MM.1S (cell line): ENCODE measurements at places on chromosomes 6 and 20.

DNA sequence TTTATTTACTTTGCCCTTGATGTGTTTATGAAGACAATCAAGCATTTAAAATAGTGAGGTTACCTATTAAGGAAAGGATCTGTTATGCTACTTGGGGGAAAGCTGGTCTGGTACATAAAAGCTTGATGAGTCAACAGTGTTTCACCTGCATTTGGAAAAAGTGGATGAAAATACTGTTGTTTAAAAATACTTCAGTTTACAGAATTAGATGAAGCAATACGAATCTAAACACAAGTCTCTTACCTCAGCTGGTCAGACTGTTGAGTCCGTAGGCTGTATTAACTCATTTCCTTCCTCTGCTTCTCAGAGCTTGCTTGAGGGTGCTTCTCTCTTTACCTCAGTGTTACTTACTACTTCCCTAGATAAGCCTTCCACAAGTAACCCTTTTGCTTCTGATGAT is 36.1 kb downstream of the NKX2-4 start:
- no peak for DNase-seq

DNA sequence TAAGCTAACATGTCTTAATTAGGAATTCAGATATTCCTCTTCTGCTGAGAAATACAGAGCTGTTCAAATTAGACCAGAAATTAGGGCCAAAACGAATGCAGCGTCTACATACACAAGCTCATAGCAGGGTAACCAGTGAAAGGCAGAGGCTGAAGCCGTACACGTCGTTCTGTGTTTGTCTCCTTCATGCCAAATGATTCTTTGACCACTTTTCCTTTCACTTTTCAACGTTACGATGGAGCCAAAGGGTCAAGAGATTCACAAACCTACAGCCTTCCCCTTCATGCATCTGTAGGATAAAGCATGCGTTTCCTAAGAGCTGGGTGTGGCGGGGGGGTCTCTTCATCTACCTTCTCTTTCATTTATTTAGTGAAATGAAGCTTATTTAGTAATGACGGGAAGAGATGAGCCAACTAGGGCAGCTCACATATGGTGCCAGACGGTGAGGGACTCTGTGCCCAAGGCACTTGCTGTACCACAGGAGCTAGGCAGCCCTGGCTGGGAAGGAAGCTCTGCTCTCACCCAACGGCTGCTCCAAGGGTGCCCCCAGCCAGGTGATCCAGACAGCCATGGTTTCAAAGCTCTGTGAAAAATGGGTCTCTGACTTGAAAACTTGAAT is 178.0 kb downstream of the ATXN1 start:
- no peak for DNase-seq

DNA sequence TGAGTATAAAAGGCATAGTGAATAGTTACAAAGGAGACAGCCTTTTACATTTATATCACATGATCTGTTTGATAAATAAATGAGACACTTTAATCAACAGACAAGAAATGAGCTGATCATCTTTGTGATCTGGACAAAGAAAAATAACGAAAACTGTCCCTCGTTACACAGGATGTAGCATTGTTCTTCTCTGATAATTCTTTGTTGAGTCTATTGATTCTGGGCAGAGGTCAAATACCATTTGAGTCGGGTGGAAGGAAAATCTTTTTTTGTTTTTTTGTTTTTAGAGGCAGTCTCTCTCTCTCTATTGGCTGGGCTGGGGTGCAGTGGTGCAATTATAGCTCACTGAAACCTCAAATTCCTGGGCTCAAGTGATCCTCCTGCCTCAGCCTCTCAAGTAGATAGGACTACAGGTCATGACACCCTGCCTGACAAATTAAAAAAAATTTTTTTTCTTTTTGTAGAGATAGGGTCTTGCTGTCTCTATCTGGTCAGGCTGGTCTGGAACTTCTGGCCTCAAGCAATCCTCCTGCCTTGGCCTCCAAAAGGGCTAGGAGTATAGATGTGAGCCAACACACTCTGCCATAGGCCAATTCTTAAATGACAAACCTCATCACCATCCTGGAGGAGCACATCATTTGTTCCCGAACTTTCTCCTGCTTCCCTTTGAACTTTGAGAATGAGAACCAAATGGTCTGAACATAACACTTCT is 41.8 kb downstream of the CCDC170 start:
- no peak for DNase-seq

DNA sequence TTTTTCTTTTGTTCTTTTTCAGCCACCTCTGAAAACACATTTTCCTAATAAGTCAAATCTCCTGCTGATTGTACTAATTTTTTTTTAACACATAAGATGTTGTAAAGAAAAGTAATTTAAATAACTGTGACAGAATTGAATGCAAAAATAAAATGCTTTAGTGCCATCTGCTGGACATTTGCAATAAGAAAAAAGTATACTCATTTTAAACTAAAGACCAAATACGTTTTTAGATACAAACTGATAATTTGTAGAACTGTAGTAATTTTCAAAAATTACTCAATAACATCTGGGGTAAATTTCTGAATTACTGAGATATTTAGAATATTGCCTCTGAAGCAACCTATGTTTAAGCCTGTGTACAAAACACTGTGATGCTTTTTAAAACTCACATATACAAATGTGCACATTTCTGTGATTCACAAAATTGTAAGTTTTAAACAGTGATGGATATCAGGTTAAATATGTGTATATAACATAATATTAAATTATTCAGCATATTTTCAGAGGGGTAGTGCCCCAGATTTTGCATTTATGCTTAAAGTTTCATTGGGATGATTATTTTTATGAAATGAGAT is 198.7 kb downstream of the RIMS1 start:
- peak; percentile 16 for DNase-seq

DNA sequence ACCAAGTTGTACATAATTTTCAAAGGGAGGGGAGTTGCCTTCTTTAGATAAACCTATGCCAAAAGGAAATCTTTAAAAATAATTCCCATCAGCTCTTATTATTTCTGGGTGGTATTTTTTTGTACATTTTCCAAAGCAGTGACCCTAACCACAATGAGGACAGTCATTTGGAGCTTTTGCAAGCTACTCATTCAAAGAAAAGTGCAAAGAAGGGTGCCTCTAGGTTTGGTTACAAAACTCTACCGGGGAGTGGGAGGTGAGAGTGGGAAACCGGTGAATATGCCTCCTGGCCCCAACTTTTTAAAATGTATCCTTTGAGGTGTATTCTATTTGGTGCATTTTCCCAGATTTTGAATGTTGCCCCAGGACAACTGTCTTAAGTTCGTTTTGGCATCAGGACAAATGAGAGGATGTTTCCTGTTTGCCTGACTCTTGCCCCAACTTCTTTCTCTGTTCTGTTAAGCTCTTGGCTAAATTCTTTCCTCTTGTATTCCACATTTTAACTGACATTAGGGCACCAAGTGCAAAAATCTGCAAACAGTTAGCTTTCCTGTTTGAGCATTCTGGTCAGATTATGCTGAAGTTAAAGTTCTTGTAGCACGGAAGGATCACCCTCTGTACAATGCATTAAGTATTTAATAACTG is 78.9 kb downstream of the SLX4IP start:
- no peak for DNase-seq
